ENCODE measurements at places on chromosomes 5 and 9.

DNA sequence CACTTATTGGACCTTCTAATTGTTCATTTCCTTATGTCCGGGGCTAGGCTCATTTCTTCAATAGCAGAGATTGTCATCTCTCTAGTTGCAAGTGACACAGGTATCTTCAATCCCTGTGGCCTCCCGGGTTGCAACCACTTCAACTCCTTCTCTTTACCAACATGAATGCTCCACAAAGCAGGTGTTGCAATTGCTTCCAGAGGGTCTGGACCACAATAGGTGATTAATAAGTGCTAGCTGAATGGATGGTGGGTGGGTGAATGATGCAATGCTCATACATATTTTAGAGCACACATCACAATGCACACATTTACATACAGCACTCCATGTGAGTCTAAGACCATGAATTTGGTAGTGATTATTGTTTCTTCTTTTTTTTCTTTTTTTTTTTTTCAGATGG is 2.6 kb downstream of the CEMIP2 start:
- DNase-seq, result no peak

GRCh38 chr5:80254767-80255430 is 949 bp downstream of the SERINC5 start:
- DNase-seq, result no peak

- no peak for DNase-seq
Observed at GRCh38 chr5:91016322-91016721, 366.8 kb downstream of the ARRDC3 start.

DNA sequence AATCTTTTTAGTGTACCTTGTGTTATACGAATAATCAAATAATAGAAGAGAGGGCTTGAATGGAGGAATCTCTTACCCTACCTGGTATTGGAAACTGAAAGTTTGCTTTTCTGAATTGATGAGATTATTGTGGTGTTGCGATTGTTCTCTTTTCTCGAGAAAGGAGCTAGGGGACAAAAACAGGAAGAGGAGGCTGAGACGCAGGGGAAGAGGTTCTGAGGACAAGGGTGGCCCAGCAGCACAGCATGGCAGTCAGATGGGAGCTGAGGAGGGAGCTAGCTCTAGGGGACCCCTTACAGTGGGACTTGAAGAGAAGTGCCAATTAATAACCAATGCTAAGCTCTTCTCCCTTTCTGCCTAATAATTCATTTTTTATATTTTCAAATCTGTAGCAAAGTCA is 183.3 kb upstream of the DMAC1 start:
- DNase-seq, result no peak

GRCh38 chr5:114174131-114174530 is 187.7 kb upstream of the KCNN2 start:
- DNase-seq, result no peak

DNA sequence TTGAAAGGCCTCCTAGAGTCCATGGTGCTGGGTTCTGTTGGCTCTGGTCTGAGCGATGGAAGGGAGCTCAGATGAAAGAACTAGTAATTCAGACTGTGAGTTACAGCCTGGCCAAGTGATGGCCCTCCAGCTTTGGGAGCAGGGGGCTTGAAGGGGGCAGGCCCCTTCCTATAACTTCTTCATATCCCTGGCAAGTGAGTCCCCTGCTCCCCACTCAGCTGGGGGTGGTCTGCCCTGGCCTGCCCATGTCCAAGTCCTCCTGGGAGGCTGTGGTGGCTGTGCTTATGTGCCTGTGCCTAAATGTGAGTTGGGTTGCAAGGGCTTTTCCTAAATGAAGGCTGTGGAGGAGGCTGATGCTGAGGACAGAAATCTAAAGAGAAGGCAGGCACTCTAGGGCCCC is 80.1 kb downstream of the MACROH2A1 start:
- no peak for DNase-seq

GRCh38 chr9:125782718-125783117 is 35.5 kb downstream of the PBX3 start:
- DNase-seq, result no peak

GRCh38 chr5:10479154-10479721 is 37.6 kb downstream of the ROPN1L start:
- peak; percentile 59 for DNase-seq

- DNase-seq, result peak; percentile 59
Observed at GRCh38 chr5:54514841-54515432, 2.6 kb upstream of the SNX18 start.

DNA sequence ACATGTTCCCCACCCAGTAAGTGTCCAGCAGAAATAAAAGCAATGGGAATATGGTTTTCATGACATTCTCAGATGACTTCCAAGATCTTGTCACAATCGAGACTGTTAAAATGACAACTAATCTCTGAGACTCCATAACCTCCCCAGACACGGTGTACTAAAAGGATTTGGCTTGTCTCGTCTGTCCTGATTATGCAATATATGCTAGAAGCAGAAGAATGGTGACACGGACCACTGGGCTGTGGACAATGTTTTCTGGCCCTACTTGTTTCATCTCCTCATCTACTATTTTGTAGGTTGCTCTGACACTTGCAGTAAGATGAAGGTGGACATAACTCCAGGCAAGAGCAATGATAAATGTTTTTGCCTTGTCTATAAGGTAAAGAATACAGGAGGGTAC is 56.6 kb downstream of the BNC2 start:
- no peak for DNase-seq

DNA sequence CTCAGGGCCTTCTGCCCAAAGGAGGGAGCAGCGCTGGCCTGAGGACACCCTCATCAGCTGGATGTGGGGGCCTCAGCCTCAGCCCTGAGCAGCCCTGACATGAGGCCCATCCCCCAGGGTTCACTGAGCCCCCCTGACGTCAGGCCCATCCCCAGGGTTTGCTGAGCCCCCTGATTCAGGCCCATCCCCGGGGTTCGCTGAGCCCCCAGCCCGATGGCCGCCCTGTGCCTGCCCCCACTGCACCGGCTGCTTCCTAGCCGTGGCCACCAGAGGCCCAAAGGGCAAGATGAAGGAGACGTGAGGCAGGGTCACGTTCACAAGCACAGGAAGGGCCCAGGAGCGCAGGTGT is 19.5 kb upstream of the NSMF start:
- no peak for DNase-seq

DNA sequence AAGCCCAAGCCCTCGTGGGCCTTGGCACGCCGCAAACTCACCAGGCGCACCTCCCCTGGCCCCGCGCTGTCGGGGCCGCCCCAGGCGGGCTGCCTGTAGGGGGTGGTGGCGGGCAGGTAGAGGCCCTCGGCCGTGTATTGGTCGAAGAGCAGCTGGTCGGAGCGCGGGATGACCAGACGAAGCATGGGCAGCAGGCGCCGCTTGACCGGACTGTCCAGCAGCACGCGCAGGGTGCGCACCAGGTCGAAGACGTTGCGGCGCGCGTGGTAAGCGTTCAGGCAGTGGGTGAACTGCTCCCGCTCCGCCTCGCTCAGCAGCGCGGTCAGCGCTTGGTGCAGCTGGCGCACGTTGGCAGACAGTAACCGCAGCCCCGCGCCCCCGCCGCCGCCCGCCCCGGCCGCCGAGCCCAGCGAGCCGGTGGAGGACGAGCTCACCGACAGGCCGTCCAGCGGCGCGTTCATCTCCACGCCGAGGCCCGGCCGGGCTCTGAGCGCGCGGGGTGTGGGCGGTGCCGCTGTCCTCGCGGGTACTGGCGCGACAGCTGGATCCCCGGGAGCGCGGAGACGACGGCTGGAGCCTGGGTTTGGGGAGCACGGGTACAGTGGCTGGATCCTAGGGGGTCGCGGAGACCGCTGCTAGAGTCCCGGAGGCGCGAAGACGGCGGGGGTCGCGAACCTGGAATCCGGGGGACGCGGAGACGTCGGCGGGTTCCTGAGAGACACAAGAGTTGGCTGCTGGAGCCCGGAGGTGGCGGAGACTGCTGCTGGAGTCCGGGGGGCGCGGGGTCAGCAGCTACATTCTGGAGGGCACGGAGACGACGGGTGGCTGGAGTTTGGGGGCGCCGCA is 709 bp downstream of the WHRN start:
- no peak for DNase-seq

DNA sequence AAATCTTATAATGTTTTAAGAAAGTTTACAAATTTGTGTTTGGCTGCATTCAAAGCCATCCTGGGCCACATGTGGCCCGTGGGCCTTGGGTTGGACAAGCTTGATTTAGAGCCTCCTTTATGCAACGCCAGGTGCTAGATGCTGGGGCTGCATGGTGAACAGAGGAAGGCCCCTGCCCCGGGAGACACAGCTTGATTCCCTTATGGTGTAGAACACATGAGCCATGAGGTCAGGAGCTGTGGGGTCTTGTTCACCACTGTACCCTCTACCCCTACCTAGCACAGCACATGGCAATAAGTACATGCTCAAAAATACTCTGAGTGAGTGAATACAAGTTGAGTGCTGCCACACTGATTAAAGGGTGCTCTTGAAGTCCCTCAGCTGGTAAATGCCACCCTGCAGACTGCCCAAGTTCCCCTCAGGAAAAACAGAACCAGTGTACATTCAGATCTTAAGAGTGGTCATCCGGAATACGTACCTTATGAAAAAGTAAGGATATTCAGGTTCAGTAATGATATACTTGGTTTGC is 71.9 kb downstream of the ARRDC3 start:
- DNase-seq, result no peak

GRCh38 chr9:108099854-108100253 is 610.3 kb upstream of the KLF4 start:
- no peak for DNase-seq

- no peak for DNase-seq
Observed at GRCh38 chr5:68710514-68710913, 383.3 kb upstream of the SLC30A5 start.

- DNase-seq, result peak; percentile 86
Observed at GRCh38 chr5:137310051-137310730, 188.9 kb downstream of the SPOCK1 start.

- DNase-seq, result no peak
Observed at GRCh38 chr5:10876006-10876744, 115.1 kb upstream of the DAP start.

DNA sequence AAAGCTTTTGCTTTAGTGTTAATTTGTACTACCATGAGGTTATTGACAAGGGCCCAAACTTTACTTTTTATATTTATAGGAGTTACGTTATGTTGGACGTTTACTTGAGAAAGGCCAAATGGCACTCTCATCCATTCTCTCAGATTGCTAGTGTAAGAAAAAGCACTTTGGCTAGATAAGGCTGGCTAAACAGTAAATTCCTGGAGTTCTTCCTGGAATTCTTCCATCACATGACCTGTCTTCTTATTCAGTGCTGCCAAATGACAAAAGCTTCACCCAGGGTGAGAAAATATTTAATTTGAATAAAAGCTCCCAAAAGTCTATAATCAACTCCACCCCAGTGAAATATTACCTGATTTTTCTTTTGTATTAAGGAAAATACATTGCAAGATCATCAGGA is 1568.9 kb upstream of the ACO1 start:
- DNase-seq, result no peak

- no peak for DNase-seq
Observed at GRCh38 chr9:86732514-86733171, 214.7 kb downstream of the GAS1 start.

GRCh38 chr5:78677777-78678668 is 29.5 kb upstream of the LHFPL2 start:
- peak; percentile 95 for DNase-seq

- DNase-seq, result no peak
Observed at GRCh38 chr9:38138276-38138675, 69.2 kb upstream of the SHB start.

GRCh38 chr5:157855404-157855994 is 3.4 kb downstream of the CLINT1 start:
- DNase-seq, result no peak

GRCh38 chr5:135880278-135880677 is 15.4 kb downstream of the IL9 start:
- no peak for DNase-seq

DNA sequence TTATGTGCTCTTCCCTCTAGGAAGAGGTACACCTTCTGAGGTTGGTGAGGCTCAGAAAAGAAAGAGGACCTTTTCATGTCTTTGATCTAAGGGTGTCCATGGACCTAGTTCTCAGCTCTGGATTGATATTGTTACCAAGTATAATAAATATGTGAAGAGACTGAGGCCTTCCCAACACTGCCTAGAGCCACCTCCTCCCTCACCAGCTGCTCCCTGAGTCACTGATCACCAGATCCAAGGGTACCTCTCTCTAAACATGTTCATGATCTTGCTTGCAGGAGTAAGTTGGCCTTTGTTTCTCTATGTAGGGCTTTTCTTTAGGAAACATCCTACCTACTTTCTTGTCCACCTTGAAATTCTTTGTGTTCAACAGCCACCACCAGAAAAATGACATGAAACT is 218.8 kb upstream of the ADRA1B start:
- no peak for DNase-seq

GRCh38 chr9:133420392-133420827 is 1.8 kb upstream of the ADAMTS13 start:
- DNase-seq, result no peak

DNA sequence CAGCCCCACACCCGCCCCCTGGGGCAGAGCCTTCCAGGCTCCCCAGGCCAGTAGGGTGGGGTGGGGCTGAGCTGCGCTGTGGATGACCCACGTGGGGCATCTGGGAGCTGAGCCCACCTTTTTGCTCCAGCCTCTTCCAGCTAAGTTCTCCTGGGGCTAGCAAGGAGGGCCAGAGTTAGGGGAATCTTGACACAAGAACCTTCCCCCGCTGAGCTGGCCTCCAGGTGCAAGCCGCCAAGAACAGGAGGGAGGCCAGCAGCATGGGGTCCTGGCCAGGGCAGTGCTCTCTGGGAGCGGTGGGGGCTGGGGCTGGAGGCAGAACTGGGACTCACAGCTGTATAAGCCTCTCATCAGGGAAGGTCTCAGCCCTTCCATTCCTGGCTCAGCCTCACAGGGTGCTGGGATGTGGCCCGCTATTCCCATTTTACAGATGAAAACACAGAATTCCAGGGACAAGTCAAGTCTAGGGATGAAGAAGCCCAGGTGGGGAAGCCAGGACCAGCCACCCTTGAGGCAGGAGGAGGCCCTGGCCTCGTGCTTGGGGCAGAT is 21.5 kb downstream of the SARDH start:
- no peak for DNase-seq

GRCh38 chr5:16057277-16057676 is 122.3 kb downstream of the MARCHF11 start:
- no peak for DNase-seq

DNA sequence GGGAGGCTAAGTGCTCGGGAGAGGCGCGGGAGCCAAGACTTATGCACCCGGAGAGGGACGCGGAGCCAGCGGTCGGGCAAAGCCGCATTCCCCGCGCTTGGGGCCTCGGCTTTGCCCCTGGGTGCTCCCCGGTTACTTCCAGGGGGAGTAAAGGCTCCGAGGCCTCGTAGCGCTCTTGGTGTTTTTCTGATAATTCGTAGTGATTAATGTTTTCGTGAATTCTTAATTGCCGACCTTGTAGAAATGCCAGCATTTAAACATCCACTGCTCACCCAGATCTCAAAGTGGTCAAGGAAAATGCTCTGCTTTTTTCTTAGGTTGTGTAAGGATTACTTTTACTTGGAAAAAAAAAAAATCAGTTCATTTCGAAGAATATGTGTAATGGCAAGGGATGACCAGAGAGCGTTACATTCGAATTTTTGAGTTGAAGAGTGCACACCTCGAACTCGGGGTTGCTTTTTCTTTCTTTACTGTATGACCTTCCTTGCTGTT is 654 bp upstream of the TUT7 start:
- DNase-seq, result no peak

All from non-pigmented ciliary epithelial cell (primary cell).